DMS79 treated with DMSO at 0.1 percent for 48 hours (cell line): ENCODE measurements at places on chromosomes 7 and 10.
A peak's percentile ranks its signal among the peaks of the same experiment; 100 is the strongest.

- DNase-seq = no peak
These were observed 154.9 kb upstream of the TNRC18 start for GRCh38 chr7:5578495-5578894.

GRCh38 chr7:150948791-150949251 lies 29.3 kb downstream of the KCNH2 start:
- no peak for DNase-seq

DNA sequence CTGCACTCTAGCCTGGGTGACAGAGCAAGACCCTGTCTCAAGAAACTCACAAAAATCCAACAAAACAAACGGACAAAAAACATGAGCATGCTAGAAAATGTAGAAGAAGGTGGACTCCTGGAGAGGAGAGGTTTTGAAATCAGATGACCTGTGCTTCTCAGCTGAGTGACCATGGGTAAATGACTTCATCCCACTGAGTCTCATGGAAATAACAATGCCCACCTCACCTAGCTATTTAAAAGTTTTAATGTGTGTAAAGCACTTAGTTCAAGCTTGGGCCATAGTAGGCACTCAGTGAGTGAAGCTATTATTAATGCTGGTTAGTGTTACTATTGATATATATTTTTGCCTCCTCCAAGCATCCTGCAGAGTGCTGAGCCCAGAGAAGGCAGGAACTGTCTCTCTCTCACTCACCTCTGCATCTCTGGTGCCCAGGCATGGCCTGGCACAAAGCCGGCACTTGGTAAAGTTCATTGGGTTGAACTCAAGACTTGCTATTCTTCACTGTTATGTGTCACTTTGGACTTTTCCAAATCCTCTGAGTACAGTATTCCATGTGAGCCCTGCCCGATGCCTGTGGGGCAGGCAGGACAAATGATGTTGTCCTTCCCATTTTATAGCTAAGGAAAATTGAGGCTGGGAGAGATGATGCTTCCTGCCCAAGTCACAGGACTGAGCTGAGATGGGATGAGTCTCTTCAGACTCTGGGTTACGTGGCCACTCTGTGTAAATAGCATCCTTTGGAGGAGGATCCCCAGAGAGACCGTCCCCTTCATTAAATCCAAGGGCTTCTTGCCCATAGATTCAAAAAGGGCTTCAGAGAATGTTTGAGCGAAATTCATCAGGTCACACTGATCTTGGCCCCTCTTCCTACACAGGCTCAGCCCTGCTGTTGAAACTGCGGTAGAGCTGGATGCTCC lies 81.4 kb upstream of the EMX2 start:
- DNase-seq = no peak

- DNase-seq = no peak
These were observed 1061.1 kb upstream of the GHITM start for GRCh38 chr10:83078160-83078559.

GRCh38 chr10:122176232-122177213 lies 94.6 kb upstream of the BTBD16 start:
- no peak for DNase-seq

- DNase-seq = no peak
These were observed 112.8 kb upstream of the RAB18 start for GRCh38 chr10:27391325-27391724.

- no peak for DNase-seq
These were observed 5.5 kb downstream of the RBP4 start for GRCh38 chr10:93595378-93596161.

GRCh38 chr7:2709553-2710285 lies 21.7 kb downstream of the AMZ1 start:
- no peak for DNase-seq

GRCh38 chr7:29414216-29414615 lies 149.4 kb upstream of the PRR15 start:
- no peak for DNase-seq

- DNase-seq = no peak
These were observed 36.6 kb downstream of the SCIN start for GRCh38 chr7:12607134-12607533.

GRCh38 chr10:47047577-47048525 lies 136.6 kb downstream of the PTPN20 start:
- DNase-seq = peak; percentile 17

GRCh38 chr10:802506-802905 lies 113.0 kb upstream of the DIP2C start:
- no peak for DNase-seq

GRCh38 chr7:117195361-117196029 lies 127.4 kb downstream of the WNT2 start:
- DNase-seq = no peak

GRCh38 chr7:134844200-134844599 lies 64.8 kb downstream of the CALD1 start:
- no peak for DNase-seq

DNA sequence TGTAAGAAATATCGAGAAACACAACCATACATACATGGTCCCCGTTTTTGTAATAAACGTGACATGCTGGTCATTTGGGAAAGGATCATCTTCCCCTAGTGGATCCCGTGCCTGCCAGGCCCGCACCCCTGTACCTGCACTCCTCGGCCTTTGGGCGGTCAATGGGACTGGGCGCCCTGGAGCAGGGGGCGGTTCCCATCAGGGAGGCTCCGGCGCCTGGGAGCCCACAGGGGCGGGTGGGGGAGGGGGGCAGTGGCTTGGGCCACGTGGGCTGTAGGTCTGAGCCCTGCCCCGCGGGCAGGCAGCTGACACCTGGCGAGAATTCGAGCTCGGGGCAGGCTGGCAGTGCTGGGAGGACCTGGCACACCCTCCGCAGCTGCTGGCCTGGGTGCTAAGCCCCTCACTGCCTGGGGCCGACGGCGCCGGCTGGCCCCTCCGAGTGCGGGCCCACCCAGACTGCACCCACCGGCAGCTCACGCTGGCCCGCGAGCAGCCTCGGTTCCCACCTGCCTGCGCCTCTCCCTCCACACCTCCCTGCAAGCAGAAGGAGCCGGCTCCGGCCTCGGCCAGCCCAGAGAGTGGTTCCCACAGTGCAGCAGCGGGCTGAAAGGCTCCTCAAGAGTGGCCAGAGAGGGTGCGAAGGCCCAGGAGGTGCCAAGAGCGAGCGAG lies 361.6 kb upstream of the GRM3 start:
- no peak for DNase-seq

- DNase-seq = no peak
These were observed 103.7 kb downstream of the MKI67 start for GRCh38 chr10:128022261-128023196.

DNA sequence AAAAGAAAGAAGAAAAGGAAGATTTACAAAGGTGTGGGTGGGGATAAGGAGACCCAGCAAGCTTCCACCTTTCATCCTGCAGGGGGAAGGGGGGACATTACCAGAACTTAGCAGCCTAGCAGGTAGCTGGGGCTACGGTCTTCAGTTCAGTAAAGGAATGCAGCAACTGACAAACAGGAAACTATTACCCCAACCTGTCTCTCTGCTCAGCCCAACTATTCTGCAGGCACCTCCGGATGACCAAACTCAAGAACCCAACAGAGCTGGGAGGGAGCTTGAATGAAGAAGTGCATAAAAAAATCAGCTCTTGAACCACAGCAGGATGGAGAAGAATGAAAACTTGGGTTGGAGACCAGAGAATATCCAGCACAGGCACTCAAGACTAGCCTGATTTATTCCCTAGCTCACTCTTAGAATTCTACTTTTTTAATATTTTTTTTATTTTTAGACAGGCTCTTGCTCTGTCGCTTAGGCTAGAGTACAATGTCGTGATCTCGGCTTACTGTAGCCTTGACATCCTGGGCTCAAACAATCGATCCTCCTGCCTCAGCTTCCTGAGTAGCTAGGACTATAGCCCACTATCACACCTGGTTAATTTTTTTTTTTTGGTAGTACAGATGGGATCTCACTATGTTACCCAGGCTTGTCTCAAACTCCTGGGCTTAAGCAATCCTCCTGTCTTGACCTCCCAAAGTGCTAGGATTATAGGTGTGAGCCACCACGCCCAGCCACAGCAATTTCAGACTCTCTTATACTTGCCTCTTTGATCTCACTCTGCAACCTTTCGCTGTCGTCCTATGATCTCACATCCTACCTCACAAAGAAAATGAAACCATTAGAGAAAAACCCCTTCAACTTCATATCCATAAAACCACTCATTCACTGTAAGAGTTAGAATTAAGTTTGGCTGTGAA lies 18.5 kb upstream of the C10orf67 start:
- no peak for DNase-seq

- no peak for DNase-seq
These were observed 30.3 kb downstream of the SKIDA1 start for GRCh38 chr10:21495002-21495751.

- DNase-seq = no peak
These were observed 25.2 kb upstream of the VAX1 start for GRCh38 chr10:117163061-117163953.

DNA sequence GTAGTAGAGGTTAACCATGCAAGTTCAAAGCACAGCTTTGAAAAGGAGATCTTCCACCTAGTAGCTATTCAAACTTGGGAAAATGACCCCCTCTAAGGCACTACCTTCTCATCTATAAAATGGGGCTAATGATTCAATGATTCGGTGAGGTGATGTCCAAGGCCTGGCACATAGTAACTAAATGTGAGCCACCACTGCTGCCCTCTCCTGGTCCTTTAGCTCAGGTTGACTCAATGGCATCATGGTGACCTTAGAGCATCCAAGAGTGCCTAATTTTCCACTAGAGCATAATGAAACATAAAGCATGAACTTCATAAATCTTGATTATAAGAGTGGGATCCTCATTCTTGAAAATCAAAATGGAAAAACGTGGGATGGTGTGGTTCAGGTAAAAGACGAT lies 16.3 kb upstream of the PLCE1 start:
- no peak for DNase-seq

GRCh38 chr10:69957886-69958555 lies 94.6 kb upstream of the MACROH2A2 start:
- DNase-seq = peak; percentile 24

- DNase-seq = no peak
These were observed 82.6 kb downstream of the FOXL3 start for GRCh38 chr7:372546-372931.

GRCh38 chr10:35299016-35299415 lies 37.3 kb upstream of the CCNY start:
- DNase-seq = no peak

GRCh38 chr10:96516337-96516736 lies 2.6 kb upstream of the TLL2 start:
- no peak for DNase-seq

DNA sequence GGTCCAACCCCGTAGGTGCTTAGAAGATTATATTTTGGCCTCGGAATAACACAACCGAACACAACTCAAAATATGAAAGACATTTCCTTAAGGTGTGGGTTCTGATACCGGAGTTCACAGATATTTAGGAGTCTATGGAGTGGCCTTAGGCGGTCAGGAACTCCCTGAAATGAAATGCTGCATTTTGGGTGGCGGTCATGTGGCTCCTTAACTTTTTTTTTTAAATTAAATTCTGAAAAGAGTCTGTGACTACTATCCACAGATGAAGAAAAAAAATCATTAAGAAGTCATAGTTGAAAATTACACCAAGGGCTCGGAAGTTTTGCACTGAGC lies 290.9 kb upstream of the NFE2L3 start:
- DNase-seq = no peak

- DNase-seq = no peak
These were observed 44.4 kb upstream of the SLIT1 start for GRCh38 chr10:97230146-97230545.

- no peak for DNase-seq
These were observed 8.1 kb downstream of the TASOR2 start for GRCh38 chr10:5692461-5693358.

GRCh38 chr10:6561552-6561951 lies 18.5 kb downstream of the PRKCQ start:
- DNase-seq = no peak

- DNase-seq = no peak
These were observed 43.9 kb downstream of the CHRM2 start for GRCh38 chr7:136912339-136912738.

DNA sequence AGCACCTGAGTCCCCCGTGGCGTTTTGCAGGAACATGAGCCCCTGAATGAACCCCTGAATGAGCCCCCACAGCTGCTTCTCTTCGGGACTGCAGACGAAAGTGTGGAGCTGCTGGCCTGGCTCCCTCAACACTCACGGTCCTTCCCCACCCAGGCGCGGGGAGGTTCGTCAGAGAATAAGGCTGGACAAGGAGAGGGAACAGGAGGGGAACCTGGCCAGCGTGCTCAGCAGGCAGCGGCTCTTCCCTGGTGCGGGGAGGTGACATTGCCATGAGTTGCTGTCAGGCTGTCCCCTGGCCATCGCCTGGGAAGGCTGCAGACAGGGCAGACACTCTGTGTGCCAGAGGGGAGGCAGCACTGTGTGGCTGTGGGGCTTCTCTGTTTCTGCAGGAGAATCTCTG lies 80.9 kb upstream of the SHH start:
- no peak for DNase-seq

DNA sequence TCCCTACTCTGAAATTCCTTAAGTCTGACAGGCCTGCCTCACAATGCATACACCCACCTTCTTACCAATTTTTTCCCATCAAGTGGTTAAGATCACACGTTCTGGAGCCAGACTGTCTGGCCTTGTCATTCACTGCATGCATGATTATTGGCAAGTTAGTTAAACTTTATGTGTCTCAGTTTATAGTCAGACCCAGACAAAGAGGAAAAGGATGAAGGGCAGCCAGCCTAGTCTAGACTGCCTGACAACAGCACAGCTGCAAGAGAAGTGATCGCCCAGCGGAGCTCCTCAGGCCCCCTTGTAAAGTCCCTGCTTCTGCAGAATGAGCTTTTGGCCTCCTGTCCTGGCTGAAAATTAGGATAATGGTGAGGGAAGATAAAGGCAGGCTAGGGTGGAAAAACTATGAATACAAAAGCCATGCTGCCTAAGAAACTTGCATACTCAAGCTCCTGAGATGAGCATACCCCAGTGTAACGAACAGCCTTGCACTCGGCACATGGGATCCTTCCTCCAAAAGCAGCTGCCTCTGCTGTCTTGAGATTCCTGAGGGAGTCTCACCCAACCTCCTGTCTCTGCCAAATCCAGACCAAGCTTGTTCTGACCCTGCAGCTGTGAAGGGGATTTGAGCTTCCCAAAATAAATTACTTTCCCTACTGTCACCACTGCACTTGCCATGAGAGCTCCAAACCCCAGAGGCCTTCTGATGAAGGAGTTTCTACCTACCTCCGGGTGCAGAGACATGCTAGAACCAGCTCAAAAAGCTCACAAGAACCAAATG lies 26.7 kb upstream of the MRLN start:
- DNase-seq = no peak

DNA sequence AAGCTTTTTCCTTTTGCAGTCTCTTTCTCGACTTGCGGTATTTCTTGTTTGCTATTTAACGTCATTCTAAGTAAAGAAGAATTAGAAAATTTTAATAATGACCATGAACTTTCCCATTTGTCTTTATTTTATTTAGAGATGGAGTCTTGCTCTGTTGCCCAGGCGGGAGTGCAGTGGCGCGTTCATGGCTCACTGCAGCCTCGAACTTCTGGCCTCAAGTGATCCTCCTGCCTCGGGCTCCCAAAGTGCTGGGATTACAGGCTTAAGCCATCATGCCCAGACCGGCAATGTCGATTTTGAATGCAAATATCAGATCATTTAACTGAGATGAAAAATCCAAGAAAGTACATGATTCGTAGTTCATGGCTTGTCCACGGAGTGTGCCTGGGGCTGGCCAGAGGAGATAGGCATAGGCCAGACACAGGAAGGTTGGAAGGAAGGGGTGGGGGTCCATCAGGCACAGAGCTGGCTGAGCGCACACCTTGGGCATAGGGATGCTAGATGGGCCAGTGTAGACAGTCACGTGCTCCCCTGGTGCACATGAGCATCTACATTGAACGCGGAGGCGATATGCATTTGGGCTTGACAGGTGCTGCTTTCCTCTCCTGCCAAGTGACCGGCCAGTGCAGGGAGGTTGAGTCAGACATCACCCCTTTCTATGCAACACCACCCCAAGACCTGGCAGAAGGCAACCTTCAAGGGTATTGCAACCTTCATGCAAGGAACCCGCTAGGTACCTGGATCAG lies 38.9 kb upstream of the DAGLB start:
- DNase-seq = no peak
